ENCODE measurements at places on chromosomes 4 and X.

DNA sequence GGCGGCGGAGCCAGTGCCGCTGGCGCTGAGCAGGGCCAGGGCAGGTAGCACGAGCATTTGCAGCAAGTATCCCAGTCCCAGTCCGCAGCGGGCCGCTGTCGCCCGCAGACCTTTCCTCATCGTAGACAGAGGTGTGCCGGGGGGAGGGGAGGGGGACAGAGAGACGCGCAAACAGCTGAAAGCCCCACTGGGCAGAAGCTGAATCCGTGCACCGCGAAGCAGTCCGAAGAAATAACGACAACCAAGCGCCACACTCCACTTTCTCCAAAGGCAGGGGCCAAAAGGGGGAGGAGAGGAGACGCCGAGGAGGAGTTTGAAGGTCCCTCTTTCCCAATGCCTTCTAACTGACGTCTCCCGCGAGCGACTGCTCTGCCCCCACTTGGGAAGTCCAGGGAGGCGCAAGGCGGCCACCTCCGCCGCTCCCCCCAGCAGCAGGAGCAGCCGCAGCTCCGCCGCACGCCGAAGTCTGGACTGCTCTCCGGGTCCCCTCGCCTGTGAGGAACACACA, at the start of gene UNC5C:
Gene UNC5C, minus strand, starts transcription at position 236 of the 508 bp plus-strand sequence.
- DNase-seq: no peak

- no peak for DNase-seq
These were observed 497.6 kb downstream of the PRR32 start for GRCh38 chrX:127317159-127317558.

- DNase-seq: no peak
These were observed 122.6 kb downstream of the RCHY1 start for GRCh38 chr4:75391489-75392166.

DNA sequence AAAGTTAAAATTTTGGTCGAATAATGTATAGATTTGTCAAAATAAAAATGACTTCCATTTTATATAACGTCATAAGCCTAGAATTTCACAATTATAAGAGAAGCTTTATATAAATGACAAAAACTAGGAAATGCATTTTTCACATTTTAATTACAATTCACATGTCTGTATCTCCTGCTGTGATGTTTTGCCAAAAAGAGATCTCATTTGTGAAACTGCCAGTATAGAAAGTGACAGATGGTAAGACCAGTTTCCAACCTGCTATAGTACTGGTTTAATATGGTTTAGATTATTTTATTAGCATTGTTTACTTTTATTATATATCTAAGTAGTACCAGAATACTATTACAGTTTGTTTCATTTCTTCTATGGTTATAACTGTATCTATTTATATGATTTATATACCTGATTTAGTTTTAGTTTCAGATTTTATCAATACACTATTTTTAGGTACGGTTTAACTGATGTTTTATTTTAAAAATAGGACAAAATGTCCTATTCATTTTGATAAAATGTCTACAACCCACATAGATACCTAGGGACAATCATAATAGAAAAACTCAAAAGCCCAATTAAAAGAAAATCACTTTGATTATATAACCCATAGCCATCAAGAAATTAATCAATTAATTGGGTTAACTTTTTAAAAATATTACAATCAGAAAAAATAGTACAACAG, 5.4 kb upstream of the CCSER1 start:
- DNase-seq: no peak

- no peak for DNase-seq
These were observed 2.7 kb downstream of the PNMA6E start for GRCh38 chrX:153398275-153398960.

GRCh38 chr4:126267689-126268088, 952.9 kb downstream of the FAT4 start:
- DNase-seq: no peak

DNA sequence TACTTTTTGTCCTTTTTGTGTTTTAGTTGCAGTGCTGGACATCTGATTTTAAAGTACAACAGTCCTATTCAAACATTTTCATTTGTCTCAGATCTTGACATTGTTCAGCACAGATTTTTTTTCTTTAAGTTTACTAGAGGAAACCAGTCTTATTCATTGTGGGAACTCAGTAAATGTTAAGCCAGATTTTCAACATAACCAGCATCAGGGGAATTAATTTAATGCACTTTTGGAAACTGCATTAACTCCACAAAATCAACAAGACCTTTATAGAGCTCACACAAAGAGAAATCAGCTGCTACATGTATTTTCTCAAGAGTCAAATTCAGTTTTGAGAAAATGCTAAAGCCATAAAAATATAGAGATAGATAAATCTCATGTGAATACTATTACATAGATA, 9.9 kb downstream of the CPE start:
- no peak for DNase-seq

GRCh38 chr4:175671491-175671934, 140.6 kb downstream of the GPM6A start:
- no peak for DNase-seq

- DNase-seq: no peak
These were observed 114.6 kb downstream of the RBM47 start for GRCh38 chr4:40515037-40515397.

DNA sequence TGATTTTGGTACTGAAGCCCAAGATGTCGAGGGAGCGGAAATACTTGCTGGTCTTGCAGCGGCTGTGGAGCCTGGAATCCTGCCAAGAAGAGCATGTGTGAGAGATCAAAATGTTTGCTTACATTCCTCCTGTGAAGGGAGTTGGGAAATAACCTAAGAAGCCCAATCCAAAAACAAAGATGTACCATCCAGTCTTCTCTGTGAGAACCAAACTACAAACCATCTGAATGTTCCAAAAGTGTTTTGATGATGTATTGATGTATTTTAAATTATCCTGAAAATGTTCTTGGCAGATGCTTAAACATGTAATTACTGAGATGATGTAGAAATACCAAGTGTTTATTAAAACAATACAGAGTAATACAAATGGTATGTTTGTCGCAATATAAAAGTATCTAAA, 10.1 kb upstream of the ADH1A start:
- DNase-seq: no peak

- DNase-seq: no peak
These were observed 52.2 kb upstream of the PAGE5 start for GRCh38 chrX:55167901-55168300.

Measured in CD4-positive, alpha-beta T cell treated with Interleukin-6 at 100 ng/mL for 8 hours (primary cell).